ENCODE measurements at places on chromosomes 16 and 17.

DNA sequence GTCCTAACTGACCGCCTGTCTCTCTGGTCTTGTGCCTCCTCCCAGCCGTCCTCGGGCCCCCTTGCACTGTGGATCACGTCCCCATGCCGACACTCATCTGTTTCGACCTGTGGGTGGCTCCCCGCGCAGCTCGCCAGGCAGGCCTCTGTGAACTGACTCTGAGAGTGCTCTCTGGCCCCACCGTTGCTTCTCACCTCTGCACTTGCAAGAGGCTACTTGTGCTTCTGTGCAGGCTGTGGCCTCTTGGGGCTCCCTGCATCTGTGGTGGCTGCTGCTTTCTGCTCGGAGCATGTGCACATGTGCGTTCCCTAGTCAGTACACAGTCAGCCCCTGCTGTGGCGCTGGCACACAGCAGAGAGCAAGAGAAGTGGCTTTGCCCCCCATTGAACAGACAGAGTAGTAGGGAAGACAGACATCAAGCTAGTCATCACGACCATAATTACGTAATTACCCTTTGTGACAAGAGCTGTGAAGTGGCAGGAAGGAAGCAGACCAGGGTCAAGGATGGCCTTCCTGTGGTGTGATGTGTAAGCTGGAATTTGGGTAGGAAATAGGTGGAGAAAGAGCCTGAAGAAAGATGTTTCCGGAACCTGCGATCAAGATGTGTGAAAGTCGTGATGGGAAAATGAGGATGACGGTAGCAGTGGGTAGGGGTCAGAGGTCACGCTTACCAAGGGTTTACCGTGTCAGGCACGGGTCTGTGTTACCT, 256.0 kb upstream of the CACNG5 start:
- DNase-seq: peak; percentile 51

GRCh38 chr16:53510704-53511070, 7.7 kb upstream of the AKTIP start:
- DNase-seq: no peak

- peak; percentile 73 for DNase-seq
Measured at GRCh38 chr17:67245694-67246402, 852 bp upstream of the HELZ start.

DNA sequence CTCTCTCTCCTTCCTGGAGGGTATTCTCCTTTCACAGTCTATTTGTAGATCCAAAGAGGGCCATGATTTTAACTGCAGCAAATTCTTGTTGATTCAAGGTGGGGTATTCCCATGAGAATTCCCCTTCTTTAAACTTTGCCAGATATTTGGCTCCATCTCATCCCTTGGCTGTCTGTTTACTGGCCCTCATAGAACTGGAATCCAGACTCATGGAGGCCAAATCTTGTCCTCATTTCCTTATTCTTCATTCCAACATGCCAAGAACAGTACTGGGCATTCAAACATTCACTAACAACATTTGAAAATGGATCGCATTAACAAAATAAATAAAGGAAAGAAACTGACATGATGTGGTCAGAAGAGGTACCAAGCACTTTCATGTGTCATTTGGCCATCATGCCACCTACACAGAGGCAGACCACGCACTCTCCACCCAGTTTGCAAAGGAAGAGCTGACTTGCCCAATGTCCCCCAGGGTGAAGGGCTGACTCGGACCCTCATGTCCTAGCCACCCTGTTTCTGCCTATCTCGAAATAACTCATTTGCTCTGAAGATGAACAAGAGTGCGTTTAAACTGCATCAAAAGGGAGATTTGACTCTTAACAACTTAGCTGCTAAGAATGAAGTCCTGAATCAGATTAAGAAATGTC, 23.1 kb upstream of the SLC35B1 start:
- no peak for DNase-seq

DNA sequence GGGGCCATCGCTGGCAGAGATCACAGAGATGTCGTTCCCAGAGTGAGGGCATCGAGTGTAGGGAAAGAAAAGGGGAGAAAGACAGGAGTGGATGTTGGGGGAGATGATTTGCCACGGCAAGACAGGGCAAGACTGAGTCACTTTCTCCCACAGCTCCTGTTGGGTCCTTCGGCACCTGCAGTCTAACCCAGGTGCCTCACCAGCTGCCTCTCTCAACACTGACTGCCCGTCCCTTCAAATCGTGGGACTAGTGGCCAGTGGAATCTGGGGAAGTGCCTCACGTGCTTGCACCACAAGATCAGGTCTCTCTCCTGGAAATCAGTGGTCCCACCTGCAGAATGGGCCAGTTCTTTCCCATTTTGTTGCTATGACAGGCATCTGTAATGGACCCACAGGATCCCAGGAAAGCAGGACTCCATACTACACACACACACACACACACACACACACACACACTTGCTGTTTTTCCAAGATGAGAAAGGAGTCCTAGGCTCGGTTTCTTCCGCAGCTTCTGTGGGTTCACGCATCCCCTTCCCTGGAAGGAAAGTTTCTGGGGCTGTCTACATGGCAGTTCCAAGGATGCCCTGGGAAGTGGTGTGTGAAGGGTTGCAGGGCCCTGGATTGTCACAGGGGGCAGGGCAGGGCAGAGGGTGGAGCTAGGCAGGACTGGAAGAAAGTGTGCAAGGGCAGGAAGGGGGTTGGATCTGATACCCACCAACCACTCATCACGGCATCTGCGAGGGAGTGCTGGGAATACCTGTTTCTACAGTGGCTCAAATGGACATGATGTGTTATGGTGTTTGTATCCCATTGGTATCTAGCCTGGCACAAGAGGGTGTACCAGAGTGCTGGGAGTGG, 10.2 kb upstream of the CBX8 start:
- no peak for DNase-seq

- peak; percentile 28 for DNase-seq
Measured at GRCh38 chr17:78665952-78666920, 89.0 kb upstream of the DNAH17 start.

DNA sequence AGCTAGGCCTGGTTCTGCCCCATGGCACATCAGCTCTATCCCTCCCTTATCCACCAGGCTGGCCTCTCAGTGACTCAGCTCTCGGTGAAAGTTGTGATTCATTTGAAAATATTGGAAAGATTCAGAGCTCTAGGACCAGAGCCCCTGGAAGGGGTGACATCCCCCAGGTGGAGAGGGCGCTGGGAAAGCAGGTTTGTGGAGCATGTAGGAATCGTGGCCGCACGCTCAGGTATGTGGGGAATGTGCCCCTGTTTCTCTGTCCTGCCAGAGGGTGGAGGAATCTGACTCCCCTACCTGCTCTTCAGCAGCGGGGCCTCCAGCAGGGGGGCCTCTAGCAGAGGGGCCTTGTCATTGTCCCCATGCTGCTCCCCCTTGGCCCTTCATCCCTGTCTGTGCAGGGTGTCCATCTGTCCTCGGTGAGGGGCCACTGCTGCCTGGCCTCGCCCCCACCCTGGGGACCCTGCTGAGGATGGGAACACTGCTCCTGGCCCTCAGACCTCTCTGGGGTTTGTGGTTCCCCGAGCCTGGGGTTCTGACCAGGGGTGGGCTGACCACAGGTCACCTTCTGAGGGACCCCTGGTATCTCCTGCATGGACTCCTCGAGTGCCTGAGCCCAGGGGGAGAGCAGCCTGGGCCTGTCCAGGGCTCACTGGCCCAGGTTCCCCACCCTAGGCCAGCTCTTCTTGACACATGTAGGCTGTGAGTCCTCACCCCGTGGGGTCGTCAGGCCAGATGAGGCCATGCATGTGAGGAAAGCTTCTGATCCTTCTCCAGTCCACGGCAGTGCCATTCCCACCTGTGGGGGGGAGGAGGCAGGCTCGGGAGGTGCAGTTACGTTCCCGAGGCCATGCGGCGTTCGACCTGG, 47.5 kb downstream of the NT5M start:
- DNase-seq: no peak

DNA sequence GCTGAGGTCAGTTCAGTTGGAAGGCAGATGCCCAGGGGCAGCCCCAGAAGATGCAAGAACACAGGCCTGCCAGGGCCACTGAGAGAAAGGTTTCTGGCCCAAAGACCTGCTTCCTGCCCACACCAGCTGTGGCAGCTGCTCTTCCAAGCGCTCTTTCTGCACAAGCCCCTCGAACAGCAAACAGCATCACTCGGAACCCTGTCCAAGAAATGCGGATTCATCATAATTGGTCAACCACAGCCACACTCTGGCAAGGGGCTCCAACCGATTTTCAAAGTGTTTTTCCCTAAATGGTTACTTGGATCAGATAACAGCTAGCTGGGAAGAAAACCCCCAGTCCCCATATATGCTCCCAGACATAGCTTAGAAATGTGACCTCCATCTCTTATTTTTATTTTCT, 71.1 kb upstream of the DNAH17 start:
- no peak for DNase-seq

DNA sequence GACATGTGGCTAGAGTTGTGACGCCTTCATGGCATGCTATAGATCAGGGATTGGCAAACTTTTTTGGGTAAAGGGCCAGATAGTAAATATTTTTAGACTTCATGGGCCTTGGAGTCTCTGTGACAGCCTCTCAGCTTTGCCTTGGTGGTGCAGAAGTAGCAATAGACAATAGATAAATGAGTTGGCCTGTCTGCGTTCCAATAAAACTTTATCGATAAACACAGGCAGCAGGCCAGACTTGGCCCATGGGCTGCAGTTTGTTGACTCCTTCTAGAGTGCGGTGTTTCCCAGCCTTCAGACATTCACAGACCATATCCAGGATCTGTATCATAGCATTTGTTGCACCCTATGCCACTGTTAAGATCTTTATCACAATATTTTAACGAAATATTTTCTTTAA, 76.5 kb downstream of the OR1D5 start:
- DNase-seq: no peak

- no peak for DNase-seq
Measured at GRCh38 chr16:30621765-30622164, 11.6 kb upstream of the ZNF689 start.

DNA sequence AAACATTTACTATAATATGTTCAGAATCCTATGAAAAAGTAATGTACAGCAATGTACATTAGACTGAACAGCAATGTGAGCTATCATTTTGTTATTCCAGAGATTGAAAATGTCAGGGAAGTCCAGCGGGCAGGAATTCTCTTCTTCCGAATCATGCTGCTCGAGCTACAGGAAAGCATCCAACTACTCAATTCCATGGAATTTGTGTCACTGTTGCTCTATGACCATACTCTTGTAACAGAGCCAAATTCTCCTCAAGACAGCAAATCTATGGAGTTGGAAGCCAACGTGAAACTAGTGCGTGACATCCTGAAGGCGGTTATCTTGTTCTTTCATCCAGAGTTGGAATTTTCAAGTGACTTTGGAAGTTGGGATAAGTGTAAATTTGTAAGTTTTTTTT, 24.8 kb upstream of the NSRP1 start:
- no peak for DNase-seq

DNA sequence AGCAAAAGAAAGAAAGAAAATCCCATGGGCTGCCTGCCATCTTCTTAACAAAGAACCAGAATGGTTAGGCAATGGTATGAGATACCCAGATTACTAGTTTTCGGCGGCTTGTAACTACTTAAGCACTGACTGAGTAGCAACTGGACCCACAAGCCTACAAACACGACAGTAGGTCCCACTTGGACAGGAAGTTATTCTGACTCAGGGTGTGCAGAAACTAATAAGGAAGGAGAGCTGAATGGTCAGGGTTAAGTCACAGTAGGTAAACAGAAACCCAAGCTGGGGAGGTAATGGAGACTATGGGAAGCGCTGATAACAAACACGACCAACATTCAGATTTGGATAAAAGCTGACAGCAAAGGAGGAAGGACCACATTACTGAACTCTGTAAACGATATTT, 10.4 kb upstream of the HLF start:
- no peak for DNase-seq

DNA sequence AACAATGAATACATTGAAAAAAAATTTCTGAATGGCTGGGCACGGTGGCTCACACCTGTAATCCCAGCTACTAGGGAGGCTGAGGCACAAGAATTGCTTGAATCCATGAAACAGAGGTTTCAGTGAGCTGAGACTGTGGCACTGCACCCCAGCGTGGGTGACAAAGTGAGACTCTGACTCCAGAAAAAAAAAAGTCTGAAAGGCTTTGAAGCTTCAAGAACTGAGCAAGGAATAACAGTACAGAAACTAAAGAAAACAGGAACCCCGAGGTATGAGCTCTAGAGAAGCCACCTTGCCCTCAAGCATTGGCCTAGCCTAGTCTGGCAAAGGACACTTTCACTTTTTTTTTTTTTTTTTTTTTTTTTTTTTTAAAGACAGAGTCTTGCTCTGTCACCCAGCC, 45.0 kb downstream of the TEX2 start:
- no peak for DNase-seq

DNA sequence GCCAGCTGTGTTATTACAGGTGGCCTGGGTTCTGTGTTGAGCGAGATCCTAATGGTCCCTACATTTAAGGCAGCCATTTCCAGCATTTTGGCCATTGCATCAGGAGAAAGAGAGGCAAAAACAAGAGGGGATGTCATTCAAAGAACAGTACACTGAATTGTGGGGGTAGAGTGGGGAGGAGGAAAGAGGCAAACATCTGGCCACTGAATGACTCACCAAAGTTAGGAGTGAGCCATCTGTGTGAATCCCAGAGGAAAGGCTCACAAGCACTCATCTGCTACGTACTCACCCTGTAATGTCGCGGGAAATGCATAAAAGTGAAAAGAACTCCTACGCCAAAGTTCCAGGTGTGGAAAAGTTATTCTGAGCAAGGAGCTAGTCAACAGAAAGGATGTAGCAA, 16.7 kb downstream of the KRABD2 start:
- no peak for DNase-seq

DNA sequence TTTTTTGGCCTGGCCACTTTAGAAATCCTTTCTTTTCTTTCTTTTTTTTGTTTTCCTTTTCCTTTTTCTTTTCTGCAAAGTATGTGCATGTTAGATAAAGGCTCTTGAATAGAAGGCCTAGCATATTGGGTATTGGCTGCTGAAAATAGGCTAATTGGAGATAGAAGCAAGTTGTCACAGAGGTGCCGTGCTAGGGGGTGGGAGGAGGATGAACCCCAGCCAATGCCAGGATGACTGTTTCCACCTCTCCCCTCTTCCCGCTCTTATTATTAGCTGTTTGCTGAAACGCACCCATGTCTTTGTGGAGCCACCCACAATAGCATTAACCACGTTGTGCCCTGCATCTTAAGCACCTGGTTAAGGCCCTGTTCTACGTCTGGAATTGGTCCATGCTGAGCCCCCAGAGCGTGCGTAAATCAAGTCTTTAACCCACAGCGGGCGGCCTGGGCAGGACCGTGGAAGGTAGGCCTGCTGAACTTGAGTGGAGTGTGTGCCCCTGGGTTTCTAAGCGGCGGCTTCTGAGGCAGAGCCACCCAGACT, 123.6 kb downstream of the MSI2 start:
- no peak for DNase-seq

DNA sequence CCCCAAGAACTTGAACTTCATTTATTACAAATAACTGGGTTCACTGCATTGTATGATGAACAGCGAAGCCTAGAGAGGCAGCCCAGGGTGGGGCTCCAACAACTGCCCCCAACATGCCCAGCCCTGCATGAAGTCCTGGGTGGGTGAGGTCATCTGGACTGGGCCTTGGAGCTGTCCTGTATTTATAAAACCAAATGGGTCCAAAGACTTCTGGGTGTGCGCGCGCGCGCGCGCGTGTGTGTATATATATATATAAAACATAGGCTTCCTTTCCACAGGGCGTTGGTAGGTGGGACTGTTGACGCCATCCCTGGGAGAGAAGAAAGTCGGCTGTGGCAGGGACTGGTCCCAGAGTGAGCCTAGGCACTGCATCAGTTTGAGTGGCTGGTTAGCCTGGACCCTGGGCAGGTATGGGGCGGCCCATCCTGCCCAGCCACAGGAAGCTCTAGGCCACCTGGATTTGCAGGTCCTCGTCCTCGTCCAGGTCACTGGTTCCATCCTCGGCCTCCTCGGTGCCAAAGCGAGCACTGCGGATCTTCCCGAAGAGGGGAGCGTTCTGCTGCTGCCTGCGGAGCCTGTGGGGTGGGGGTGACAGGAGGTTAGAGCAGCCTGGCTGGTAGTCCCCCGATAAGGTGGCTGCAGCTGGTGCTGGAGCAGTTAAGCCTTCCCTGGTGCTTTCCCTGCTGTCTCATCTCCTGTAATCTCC, 23.9 kb downstream of the CCDC102A start:
- DNase-seq: no peak

Data from retina (tissue), 1 donor.